GM18507 (cell line): ENCODE measurements at places on chromosomes 3 and 15.
A peak's percentile ranks its signal among the peaks of the same experiment; 100 is the strongest.

DNA sequence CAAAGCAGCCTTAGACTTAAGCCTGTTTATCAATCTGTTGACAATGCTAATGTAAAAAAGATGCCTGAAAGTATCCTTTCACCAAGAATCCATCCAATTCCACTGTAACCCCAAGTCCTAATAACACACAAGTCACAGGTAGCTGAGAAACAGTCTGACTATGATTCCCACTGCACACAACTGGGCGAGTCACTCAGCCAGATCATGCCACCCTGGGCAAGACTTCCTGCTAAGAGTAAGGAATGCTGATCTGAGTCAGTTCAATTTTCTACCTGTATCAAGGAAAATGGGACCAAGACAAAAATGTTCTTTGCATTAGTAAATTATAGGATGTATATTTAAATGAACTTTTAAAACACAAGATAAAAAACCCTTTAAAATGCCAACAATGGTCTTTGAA, 33.3 kb downstream of the NPTN start:
- DNase-seq, result no peak

- DNase-seq, result no peak
Measured at GRCh38 chr3:42755681-42756578, 17.1 kb downstream of the CCDC13 start.

- DNase-seq, result no peak
Measured at GRCh38 chr3:126511291-126511690, 6.3 kb downstream of the UROC1 start.

- no peak for DNase-seq
Measured at GRCh38 chr3:69426967-69427304, 41.0 kb upstream of the FRMD4B start.

DNA sequence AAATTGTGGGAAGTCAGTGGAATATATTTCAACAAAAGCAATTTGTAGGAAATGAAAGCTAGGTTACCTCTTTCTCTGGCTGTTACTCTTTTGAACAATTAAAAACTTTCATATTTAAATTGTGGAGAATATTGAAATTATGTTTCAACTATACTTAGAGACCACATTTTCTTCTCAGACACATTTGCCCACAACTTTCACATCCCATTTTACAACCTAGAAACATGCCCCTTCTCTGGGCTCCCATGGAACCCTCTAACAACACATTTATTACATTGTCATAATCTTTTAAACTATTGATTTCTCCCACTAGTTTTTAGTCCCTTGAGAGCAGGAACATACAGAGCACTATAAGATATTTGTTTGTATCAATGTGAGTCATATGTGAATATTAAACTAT, 211.7 kb upstream of the TTC14 start:
- no peak for DNase-seq

- no peak for DNase-seq
Measured at GRCh38 chr3:166455744-166456143, 618.5 kb upstream of the BCHE start.

DNA sequence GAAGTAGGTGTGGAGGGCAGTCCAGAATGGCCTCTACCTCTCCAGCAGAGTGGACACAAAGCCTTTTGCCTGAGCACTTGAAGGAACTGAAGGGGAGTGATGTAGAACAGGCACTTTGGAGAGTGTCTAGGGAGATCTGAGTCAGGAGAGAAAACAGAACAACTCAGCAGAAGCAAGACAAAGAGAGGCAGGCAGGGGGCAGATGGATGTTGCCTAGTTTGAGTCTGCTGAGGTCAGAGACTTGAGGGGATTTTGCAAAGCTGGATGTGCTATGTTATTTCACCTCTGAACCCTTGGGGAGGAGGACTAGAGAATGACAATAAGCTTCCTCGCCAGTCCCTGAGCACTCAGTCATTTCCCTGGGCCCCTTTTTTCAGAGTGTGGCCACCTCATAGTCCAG, 366.4 kb downstream of the EPHB1 start:
- DNase-seq, result no peak

DNA sequence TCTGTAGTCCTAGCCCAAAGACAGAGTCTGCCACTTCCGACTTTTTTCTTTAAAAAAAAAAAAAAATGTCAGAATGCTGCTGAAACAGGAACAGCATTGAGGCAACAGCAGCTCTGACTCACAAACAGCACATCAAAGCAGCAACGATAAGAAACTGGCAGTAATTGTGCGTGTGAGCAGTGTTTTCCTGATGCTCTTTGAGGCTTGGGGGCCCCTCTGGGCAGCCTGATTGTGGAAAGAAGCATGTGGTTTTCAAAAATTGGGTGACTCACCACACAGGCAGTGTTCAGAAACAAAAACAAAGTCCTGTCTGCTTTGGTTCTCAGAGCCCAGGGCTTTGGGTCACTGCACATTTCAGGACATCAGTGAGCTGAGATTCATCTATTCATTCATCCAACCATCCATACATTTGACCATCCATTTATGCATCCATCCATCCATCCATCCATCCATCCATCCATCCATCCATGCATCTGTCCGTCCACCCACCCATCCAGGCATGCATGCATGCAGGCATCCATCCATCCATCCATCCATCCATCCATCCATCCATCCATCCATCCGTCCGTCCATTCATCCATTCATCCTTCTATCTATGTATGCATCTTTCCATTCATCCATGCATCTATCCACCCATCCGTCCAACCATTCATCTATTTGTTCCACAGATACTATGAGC, 308.4 kb downstream of the RPLP1 start:
- DNase-seq, result no peak

- DNase-seq, result peak; percentile 52
Measured at GRCh38 chr15:65638681-65639089, 16.9 kb downstream of the SLC24A1 start.

DNA sequence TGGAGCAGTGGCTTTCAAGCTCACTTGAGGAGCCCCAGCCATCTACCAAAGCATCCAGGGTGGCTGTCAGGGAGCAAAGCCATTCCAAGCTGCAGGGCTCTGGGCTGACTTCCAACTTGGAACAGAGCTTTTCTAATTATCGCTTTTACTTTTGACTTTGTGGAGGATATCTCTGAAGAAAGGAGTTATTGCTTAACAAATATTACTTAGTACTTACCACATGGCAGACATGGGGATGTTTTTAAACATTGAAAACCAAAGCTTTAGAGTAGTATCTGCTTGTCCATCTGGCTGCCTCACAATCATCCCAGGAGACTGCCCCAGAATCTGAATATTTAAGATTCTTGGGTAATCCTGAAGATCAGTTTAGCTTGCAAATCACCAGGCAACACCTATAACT, 8.9 kb downstream of the TAGLN3 start:
- DNase-seq, result no peak

GRCh38 chr3:53171064-53171418, 10.0 kb downstream of the PRKCD start:
- no peak for DNase-seq

- no peak for DNase-seq
Measured at GRCh38 chr3:126340081-126340511, 17.1 kb downstream of the KLF15 start.

- no peak for DNase-seq
Measured at GRCh38 chr3:70824078-70824477, 511.6 kb upstream of the MDFIC2 start.

- DNase-seq, result no peak
Measured at GRCh38 chr15:27365456-27365855, 394.5 kb downstream of the GABRG3 start.

GRCh38 chr3:194306771-194307640, 44.1 kb downstream of the CPN2 start:
- no peak for DNase-seq

DNA sequence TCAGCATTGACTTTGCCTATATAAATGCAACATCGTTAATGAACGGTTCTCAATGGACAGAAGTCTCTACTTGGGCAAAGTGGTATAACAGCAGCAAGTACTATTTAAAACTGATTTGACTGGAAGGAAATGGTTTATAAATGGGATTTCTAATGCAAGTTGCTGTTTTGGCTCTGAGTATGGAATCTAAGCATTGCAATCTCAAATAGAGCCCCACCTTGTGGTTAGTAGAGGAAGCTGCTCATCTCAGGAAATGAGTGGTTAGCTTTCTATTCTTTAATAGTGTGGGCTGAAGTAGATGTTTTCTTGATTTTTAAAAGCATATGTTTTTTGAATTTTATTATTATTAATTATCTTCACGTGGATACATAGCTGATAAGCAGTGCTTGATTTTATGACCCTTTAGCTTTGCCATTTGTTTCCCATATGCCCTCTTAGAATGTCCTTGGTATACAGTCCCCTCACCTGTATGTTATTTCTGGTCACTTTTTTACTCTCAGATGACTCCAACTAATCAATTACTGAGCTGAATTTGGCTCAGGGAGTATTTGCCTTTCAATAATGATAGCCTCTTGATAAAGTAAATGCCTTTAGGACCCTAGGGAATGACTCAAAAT, 67.1 kb downstream of the OXSM start:
- peak; percentile 25 for DNase-seq

DNA sequence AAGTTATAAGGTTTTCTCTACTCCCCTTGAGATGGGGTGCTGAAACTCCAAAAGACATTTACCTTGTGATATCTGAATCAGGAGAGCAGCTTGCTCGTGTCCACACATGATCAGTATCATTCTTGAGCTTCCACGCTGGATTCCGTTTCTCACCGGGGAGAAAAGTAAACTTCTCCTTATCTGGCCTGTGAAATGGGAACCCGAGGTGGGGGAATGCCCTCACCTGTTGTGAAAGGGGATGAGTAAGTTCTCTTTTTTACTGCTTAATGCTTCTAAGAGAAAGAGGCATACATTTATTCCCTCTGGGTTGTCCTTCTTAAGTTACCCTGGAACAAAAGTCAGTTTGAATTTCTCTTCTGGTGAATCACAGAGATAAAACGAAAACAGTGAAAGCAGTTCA, 440.5 kb upstream of the ADAMTS9 start:
- DNase-seq, result no peak

- DNase-seq, result no peak
Measured at GRCh38 chr3:22981861-22982260, 221.3 kb upstream of the UBE2E2 start.

- DNase-seq, result no peak
Measured at GRCh38 chr3:171018156-171018935, 8.2 kb downstream of the SLC2A2 start.

GRCh38 chr15:99433026-99433756, 132.6 kb upstream of the MEF2A start:
- no peak for DNase-seq

GRCh38 chr15:56758770-56759449, 25.6 kb upstream of the ZNF280D start:
- no peak for DNase-seq

DNA sequence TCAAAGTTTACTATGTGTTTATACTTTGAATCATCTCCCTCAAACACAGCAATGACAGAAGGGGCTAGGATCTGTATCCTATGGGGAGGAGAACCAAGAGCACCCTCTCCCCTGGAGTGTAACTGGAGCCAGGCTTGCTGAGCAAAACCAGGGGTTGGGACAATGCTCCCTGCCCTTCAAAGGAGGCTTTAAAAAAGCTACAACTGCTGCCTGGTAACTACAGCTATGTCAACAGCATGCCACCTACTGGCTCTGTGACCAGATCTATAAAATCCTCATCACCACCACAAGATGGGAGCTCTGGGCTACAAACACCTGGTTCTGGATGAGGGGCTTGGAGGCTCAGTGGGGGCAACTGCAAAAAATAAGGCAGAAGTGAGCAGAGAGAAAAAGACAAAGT, 61.9 kb downstream of the ANO10 start:
- no peak for DNase-seq

- DNase-seq, result no peak
Measured at GRCh38 chr3:112407888-112408702, 75.1 kb downstream of the CD200 start.

DNA sequence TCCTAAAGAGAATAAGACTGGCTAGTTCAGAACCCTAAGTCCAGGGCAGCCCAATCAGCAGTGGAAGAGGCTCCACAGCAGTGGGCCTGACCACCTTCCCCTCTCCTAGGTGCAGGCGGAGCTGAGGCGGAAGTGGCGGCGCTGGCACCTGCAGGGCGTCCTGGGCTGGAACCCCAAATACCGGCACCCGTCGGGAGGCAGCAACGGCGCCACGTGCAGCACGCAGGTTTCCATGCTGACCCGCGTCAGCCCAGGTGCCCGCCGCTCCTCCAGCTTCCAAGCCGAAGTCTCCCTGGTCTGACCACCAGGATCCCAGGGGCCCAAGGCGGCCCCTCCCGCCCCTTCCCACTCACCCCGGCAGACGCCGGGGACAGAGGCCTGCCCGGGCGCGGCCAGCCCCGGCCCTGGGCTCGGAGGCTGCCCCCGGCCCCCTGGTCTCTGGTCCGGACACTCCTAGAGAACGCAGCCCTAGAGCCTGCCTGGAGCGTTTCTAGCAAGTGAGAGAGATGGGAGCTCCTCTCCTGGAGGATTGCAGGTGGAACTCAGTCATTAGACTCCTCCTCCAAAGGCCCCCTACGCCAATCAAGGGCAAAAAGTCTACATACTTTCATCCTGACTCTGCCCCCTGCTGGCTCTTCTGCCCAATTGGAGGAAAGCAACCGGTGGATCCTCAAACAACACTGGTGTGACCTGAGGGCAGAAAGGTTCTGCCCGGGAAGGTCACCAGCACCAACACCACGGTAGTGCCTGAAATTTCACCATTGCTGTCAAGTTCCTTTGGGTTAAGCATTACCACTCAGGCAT, 33.7 kb downstream of the VIPR1 start:
- DNase-seq, result no peak

GRCh38 chr15:99130765-99131440, 26.0 kb downstream of the SYNM start:
- no peak for DNase-seq

DNA sequence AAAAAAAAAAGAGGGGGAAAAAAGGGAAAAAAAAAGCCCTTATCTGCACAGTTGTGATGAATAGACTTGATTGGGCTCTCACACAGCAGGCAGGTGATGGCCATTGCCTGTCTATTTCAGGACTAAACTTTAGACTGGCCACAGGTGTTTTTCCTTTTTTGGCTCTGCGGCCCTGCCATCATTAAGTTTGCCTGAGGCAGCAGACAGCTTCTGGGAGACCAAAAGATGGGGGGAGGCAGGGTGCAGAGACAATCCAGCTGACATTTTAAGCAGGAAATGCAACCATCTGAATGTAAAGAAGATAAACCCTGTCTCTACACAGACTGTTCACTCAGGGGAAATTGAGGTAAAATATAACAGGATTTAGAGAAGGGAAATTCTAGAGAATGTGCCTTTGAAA, 295.0 kb upstream of the KCNH8 start:
- no peak for DNase-seq

DNA sequence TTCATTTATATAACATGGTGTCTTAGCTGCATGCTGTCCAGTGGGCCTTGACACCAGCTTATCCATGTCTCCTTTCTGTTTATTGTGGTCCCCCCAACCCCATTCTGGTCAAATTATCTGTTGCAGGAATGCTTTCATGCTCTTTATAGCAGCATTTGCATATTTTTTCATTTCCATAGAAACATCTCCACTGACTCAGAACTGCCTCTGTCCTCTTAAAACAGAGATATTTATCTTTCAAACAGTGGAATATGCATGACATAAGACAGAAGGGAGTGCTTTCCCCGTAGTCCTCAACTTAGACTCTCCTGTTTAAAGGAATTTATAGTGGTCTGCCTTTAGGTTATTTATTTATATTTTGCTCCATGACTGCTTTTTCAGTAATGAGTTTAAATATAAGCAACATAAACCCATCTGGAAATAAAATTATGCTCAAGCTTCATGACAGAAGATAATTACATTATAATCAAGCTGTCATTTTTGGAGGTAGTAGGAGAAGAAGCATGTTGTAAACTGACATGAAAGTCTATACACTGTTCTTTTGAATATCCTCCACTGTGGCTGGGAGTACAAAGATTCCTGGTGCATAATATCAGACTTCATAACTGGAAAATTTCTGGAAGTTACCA, 179.5 kb upstream of the CD96 start:
- no peak for DNase-seq

- DNase-seq, result no peak
Measured at GRCh38 chr15:43896543-43896942, 69.7 kb downstream of the WDR76 start.
